ENCODE measurements at places on chromosomes 13 and 19. TPM values are rescaled to one million over a fixed set of nuclear protein-coding genes. Genes with fewer than 3 reads are reported as not detected.

DNA sequence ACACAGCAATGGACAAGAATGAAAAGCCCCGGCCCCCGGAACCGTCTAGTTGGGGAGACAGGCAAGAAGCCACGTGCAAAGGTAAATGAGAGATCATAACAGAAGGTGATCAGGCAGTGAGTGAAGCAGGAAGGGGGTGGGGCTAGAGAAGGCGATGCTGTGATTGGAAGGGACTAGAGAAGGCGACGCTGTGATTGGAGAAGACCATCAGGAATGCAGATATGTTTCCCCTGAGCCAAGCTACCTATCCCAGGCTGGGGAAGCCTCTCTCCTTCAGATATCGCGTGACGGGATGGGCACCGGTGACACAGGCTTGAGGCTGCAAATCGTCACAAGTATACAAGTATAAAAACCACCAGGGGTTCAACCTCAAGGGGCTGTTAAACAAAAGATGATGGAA lies 21.8 kb downstream of the DCAF15 start:
- DNase-seq, result peak; percentile 33
- no peaks in the 10 kb centered on the region for H3K36me3 ChIP-seq
- no peak overlapping the region for H3K27ac ChIP-seq
- H3K4me3 ChIP-seq, result no peak overlapping the region

DNA sequence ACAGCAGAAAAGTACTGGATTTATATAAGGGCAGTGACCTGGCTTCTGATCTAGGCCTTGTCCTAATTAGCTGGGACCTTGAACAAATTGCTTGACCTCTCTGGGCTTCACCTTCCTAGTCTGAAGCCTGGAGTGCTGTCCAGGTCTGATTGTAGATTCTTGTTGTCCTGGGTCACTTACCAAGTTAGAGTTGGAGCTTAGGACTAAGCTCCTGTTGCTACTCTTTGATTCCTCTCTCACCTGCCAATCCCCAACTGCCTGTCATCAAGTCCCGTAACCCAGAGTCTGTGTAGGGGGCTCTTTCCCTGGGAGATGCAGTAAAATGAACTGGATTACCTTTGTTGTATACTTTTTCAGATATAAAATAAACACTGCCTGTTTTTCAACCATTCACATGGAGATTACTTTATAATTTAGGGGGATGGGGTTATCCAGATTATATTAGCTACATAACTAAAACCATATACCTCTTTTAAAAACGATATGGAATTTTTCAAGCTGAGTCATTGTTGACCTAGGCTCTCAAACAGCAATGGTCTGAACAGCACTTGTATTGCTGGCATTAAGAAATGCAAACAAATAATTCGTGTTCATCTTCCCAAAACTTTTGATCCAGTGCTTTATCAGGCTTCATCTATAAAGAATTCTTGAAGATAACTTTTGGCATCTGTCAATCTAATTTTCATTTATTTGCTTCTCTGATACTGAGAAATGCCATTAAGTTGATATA lies 5.8 kb downstream of the ARHGAP35 start:
- no peak overlapping the region for H3K4me3 ChIP-seq
- no peaks in the 10 kb centered on the region for H3K36me3 ChIP-seq
- no peak overlapping the region for H3K27ac ChIP-seq
- no peaks in the 10 kb centered on the region for H3K27me3 ChIP-seq
- peaks cover 75% of the 10 kb centered on the region for H3K4me1 ChIP-seq

- peak overlapping the region; percentile 72 for H3K27ac ChIP-seq
- peak; percentile 82 for DNase-seq
- peak overlapping the region; percentile 40 for H3K4me3 ChIP-seq
Observed at GRCh38 chr13:40776681-40777165, 5.7 kb upstream of the MRPS31 start.

DNA sequence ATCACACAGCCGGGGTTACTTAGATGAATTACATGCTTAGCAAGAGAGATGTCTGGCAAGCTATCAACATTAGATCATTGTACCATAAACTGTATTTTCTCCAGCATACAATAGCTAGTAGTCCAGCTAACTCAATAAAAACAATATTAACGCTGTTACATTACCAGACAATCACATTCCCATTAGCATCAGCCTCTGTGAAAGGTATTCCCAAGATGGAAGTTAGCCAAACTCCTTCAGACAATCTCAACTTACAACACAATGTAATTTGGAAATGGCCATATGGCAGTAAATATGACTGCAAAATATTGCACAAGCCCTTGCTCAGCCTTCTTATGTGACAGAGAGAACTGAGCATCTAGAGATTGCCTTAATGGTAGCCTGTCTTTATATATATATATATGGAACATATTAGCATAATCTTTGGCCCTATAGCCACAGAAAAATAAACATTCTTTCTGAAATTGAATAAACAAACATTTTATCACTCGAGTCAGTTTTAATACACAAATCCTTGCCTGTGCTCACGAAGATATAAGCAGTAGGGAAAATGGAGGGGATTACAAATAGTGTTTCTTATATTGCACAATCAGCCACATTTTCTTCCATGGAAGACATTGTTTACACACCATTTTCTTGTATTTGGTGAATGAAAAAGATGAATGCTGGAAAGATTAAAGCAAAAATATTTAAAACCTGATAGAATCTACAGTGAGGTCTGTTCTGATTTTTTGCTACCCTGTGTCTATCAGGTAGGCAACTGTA lies 1060.5 kb downstream of the DIAPH3 start:
- no peak overlapping the region for H3K4me3 ChIP-seq
- H3K36me3 ChIP-seq, result no peaks in the 10 kb centered on the region
- no peak for DNase-seq
- H3K27me3 ChIP-seq, result no peaks in the 10 kb centered on the region

DNA sequence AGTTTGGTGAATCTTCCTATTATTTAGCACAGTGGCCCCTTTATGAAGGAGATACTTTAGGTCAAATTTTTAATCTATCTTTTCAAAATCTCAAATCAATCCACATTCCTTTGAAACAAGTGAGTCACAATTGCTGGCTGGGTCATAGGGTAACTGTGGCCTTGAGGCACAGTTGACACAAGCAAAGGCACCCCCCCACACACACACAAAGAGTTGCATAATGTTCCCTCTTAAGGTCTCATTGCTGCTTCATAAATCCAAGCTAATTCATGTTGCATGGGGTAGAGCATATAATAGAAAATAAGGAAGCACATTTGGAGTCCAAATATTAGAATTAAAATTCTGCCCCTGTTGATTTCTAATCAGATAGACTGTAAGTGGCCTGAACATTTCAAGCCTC lies 171.5 kb downstream of the DLEU7 start:
- H3K36me3 ChIP-seq, result no peaks in the 10 kb centered on the region
- DNase-seq, result no peak
- no peak overlapping the region for H3K27ac ChIP-seq
- no peaks in the 10 kb centered on the region for H3K4me1 ChIP-seq
- no peaks in the 10 kb centered on the region for H3K27me3 ChIP-seq

DNA sequence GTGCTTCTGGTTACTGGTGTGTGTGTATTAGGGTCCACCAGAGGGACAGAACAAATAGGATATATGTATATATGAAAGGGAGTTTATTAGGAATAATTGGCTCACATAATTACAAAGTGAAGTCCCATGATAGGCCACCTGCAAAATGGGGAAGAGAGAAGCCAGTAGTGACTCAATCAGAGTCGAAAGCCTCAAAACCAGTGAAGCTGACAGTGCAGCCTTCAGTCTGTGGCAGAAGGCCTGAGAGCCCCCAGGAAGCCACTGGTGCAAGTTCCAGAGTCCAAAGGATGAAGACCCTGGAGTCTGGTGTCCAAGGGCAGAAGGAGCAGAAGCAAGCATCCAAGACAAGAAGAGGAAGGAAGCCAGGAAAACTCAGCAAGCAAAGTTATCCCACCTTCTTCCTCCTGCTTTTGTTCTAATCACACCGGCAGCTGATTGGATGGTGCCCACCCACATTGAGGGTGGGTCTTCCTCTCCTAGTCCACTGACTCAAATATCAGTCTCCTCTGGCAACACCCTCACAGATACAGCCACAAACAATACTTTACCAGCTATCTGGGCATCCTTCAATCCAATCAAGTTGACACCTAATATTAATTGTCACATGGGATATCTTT lies 21.7 kb upstream of the SCEL start:
- H3K36me3 ChIP-seq, result no peaks in the 10 kb centered on the region
- no peaks in the 10 kb centered on the region for H3K4me1 ChIP-seq
- H3K4me3 ChIP-seq, result no peak overlapping the region
- no peak for DNase-seq
- H3K27me3 ChIP-seq, result no peaks in the 10 kb centered on the region

DNA sequence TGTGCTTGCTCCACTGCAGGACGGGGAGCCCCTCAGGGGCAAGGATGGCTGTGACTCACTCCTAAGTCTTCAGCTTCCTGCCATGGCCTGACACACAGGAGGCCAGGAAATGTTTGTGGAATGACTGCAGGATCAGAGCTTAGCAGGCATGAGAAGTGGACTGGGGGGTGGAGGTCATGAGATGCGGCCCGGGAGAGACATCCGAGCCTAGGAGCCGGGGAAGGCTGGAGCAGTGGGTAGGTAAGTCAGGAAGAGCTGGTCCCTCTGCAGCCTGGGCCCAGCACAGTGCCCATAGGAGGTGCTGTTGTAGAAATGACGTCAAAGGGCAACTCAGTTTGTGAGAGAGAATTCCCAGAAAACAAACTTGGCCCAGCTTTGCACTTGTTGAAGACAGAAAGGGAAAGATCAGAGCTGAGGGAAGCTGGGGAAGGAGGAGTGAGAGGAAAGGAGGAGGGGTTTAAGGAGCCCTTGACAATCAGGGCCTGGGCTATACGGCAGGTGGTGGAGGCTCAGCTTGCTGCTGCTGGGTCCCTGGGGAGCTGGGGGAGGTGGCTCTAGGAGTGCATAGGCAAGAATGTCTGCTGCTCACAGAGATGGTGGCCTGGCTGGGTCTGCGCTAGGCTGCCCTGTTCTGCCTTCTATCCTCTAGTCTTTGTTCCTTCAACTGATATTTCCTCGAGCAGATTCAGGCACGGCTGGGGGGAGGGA lies 18.5 kb downstream of the POU2F2 start:
- no peak overlapping the region for H3K27ac ChIP-seq
- peaks cover 2% of the 10 kb centered on the region for H3K4me1 ChIP-seq
- H3K4me3 ChIP-seq, result no peak overlapping the region
- no peak for DNase-seq
- peaks cover 19% of the 10 kb centered on the region for H3K36me3 ChIP-seq
- H3K27me3 ChIP-seq, result no peaks in the 10 kb centered on the region

GRCh38 chr13:21427741-21428140 lies 31.4 kb downstream of the ZDHHC20 start:
- no peaks in the 10 kb centered on the region for H3K27me3 ChIP-seq
- DNase-seq, result no peak
- H3K4me3 ChIP-seq, result no peak overlapping the region
- H3K36me3 ChIP-seq, result no peaks in the 10 kb centered on the region
- H3K4me1 ChIP-seq, result peaks cover 7% of the 10 kb centered on the region

- DNase-seq, result no peak
- H3K27me3 ChIP-seq, result no peaks in the 10 kb centered on the region
- H3K4me3 ChIP-seq, result no peak overlapping the region
- peaks cover 41% of the 10 kb centered on the region for H3K4me1 ChIP-seq
- H3K27ac ChIP-seq, result no peak overlapping the region
- H3K36me3 ChIP-seq, result no peaks in the 10 kb centered on the region
Observed at GRCh38 chr13:39040206-39040605, 1.9 kb downstream of the NHLRC3 start.

DNA sequence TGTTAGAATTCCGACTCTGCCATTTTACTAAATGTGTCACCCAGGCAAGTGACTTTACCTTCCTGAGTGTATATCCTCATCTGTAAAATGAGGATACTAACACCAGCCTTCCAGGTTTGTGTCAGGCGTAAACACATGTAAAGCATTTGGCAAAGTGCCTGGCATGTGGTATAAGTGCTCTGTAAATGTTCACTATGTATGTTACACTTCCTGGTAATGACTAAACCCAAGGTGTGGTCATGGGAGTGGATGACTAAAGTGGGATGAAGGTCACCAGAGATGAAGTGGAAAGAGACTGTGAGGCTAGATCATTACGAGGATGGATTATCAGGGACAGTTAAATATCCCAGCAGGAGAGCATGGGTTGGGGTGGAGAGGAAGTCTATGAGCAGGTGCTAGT lies 25.6 kb downstream of the DEDD2 start:
- no peak overlapping the region for H3K27ac ChIP-seq
- peaks cover 48% of the 10 kb centered on the region for H3K4me1 ChIP-seq
- no peak overlapping the region for H3K4me3 ChIP-seq
- no peaks in the 10 kb centered on the region for H3K27me3 ChIP-seq
- peaks cover 2% of the 10 kb centered on the region for H3K36me3 ChIP-seq

DNA sequence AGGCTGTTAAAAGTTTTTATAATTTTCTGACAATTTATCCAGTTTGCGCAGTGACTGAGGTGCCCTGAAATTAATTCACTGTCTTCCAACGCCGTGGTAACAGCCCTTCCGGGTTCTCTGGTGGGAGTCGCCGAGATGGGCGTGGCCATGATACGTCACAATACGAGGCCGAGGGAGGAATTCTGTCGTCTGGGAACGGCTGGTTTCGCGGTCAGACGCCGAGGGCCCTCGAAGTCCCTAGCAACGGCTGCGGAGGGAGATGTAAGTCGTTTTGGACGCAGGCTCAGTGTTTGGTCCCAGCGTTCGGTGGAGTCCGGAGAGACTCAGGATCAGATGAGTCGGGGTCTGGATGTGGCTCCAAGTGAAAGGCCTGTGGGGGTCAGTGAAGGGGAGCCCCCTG lies 21.7 kb downstream of the ZNF613 start:
- no peak overlapping the region for H3K4me3 ChIP-seq
- H3K27me3 ChIP-seq, result no peaks in the 10 kb centered on the region
- H3K4me1 ChIP-seq, result no peaks in the 10 kb centered on the region
- peaks cover 6% of the 10 kb centered on the region for H3K36me3 ChIP-seq

DNA sequence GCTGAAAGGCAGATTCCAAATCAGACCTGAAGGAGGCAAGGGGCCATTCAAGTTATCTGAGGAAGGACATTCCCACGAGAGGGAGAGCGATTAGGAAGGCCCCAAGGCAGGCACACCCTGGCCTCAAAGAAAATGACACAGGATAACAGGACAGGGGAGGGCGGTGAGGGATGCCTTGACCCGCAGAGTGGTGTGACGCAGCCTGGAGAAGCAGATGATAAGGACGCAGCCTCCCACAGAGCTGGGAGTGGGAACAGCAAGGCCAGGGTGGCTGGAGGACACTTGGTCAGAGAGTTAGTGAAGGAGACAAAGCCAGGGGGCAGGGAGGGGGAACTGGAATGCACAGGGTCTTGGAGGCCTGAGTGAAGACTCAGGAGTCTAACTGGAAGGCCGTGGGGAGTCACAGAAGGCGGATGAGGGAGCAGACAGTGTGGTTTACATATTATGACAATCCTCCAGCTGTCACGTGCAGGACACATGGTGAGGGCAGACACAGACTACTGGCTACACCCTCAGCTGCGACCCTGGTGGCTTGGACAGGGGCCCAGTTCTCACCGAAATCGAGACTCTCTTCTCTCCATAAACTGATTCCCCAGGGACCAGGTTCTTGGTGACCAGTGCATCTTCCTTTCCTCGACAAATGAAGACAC lies 5.8 kb upstream of the DYRK1B start:
- peaks cover 32% of the 10 kb centered on the region for H3K4me1 ChIP-seq
- H3K4me3 ChIP-seq, result no peak overlapping the region
- no peak for DNase-seq
- no peaks in the 10 kb centered on the region for H3K27me3 ChIP-seq
- H3K36me3 ChIP-seq, result peaks cover 39% of the 10 kb centered on the region
- no peak overlapping the region for H3K27ac ChIP-seq

PRSS57 gene
- total RNA-seq, result not detected

SBNO2 gene
- 92.6 TPM for total RNA-seq

ALDH16A1 gene
- total RNA-seq, result 32.6 TPM

PSG6 gene
- not detected for total RNA-seq

CKM gene
- not detected for total RNA-seq

SHFL gene
- total RNA-seq, result 112 TPM

ZNF98 gene
- not detected for total RNA-seq

C19orf85 gene
- total RNA-seq, result not detected

PCDH9 gene
- 0.08 TPM for total RNA-seq
